ENCODE measurements at places on chromosomes 13 and 19.

DNA sequence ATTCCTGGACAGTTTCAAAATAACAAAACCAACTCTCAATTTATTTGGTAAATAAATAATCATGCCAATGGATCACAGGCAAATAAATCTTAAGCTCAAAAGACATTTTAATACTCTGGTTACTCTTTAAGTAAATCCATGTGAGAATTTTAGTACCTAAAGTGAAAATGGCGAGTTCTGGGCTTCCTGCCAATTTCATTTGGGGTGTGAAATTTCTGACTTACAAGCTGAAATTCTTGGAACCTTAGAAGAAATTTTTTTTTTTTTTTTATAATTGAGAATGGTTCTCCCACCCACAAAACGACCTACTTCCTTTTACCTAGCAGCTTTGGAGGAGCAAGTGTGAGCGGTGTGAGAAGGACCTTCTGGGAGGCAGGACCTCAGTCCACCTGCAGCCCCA is 354.5 kb upstream of the NBEA start:
- DNase-seq = no peak

- DNase-seq = no peak
Observed at GRCh38 chr13:87661471-87661870, 9.7 kb upstream of the SLITRK5 start.

DNA sequence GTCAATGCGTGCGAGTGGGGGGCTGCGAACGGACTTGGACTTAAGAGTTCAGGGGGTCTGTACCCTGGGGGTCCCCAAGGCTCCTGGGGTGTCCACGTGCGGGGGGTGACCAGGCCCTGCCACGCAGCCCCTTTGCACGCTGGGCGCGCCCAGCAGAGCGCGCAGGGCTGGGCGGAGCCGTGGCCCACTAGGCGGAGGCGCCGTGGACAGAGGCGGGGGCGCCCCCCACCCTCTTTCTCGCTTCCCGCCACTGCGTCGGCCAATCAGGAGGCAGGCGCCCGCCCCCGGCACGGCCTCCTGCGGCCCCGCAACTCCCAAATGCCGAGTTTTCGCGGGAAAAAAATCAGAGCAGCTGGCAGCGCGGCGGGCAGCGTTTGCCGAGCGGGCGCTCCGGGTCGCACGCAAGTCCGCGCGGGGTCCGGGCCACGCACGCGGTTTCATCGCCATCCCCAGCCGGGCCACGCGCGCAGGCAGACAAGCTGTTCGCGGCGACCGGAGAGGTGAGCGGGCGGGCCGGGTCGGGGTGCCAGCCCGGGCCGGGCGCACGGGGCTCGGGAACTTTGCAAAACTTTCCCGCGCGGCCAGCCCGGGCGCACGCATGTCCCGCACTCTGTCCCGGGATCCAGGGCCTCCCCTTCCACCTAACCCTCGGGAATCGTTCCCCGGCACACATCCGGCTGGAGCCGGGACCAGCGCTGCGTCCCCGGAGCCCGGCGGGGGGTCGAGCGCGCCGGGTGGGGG is at the start of gene UHRF1:
UHRF1 (plus strand) TSS at position 346 of the 741 bp plus-strand sequence. CDS start 1,385 bp downstream, outside the sequence.
- no peak for DNase-seq

- DNase-seq = no peak
Observed at GRCh38 chr19:15220833-15221232, 11.4 kb downstream of the EPHX3 start.

GRCh38 chr13:109740721-109741120 is 45.7 kb downstream of the IRS2 start:
- no peak for DNase-seq

GRCh38 chr19:7743425-7743841 is 3.9 kb downstream of the CD209 start:
- no peak for DNase-seq

GRCh38 chr13:101989798-101990350 is 412.0 kb downstream of the FGF14 start:
- DNase-seq = no peak

DNA sequence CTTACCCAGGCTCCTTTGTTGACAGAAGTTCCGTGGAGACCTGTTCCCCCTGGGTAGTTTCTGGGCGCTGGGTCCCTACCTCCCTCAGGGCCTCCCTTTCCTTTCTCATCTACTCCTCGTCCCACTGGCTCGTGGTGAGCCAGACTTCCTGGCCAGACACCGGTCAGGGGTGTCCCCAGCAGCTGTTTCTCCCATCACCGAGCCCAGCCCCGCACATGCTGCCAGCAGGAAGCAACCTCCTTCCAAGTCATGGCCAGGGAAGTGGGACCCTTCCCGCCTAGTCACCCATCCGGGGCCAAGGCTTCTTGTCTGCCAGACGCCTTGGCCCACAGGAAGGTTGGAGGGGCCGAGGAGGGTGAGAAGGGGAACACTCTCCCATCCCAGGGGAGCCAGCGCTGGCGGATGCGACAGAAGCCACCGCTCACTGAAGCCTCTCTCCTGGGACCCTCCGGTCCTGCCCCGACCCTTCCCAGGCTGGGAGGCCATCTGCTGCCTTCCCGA is 5.7 kb downstream of the PAK4 start:
- DNase-seq = no peak

- peak; percentile 19 for DNase-seq
Observed at GRCh38 chr13:40613192-40613818, 53.1 kb downstream of the FOXO1 start.

DNA sequence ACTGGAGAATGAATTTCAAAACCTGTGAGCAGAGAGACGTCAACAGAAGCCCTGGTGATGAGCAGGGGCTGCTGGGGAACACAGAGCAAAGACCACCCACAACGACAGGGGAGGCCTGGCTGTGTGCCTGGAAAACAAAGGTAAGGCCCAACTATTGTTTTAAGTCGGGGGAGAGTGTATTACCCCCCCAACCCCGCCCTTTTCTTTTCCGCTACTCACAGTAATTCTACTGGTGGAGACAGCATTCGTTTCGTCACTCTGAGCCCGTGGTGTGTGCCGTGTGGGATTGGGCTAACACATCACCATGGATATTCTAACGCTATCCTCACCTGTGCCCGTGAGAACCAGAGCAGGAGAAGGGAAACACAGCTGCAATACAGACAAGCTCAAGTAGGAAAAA is 18.6 kb upstream of the ADPRHL1 start:
- DNase-seq = no peak

DNA sequence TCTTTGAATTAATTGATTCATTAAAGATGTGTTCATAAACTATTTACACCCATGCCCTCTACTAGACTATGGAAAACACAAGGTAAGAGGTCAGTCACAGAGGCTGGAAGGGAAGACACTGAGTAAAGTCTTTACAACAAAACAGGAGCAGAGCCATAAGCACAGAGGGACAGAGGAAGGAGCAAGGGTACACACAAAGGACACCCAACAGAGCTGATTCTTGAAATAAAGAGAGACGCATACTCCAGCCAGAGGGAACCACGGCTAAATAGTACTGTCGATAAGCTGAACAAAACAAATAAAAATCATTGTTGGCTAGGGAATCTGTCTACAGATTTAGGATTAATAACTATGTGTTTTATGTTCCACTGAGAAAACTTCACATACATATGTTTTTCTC is 289.2 kb downstream of the EFNB2 start:
- no peak for DNase-seq

DNA sequence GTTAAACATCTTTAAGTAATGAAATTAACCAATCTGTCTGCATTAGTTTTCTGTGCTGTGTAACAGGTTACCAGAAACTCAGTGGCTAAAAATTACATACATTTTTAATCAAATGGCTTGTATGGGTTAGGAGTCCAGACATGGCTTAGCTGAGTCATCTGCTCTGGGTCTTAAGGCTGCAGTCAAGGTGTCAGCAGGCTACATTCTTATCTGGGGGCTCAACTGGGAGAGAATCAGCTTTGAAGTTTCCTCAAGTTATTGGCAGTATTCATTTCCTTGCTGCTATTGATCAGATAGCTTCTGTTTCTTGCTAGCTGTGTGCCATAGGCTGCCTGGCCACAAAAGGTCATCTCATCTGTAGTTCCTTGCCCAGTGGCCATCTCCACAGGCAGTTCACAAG is 1163.0 kb downstream of the DIAPH3 start:
- DNase-seq = no peak

DNA sequence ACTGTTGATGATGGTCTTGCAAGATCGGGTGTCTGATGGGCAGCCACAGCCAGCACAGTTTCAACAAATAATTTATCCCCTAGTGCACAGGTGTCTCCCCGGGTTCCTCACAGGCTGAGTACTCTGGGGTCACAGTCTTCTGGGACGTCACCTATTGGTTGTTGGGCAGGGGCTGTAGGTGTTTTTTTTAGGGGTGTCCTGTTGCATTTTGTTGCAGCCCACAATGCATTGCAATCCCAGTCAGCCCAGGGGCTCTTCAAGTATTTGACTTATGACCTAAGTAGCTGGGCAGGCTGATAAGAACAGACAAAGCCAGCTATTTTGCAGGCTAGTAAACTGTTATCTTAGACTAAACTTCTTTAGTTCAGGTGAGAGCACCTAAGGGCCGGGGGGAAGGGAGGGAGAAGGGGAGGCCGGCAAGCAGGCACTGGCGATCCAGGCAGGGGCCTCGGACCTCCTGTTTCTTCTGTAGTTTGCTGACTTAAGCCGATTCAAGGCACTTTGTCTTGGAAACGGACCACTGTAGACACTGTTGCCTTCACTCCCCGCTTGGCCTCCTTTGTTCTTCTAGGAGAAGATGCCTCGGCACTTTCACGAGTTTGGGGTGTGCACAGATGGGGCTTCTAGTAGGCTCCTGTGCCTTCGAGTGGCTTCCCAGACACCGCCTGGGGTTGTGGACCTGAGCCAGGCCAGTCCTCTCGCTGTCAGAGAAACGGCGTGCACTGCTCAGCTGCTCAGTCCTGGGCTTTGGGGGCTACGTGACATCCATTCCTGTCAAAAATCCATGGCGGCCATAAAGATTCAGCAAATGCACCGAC is 33.9 kb upstream of the GRTP1 start:
- DNase-seq = no peak

- DNase-seq = no peak
Observed at GRCh38 chr19:27966390-27966816, 1246.5 kb downstream of the UQCRFS1 start.

DNA sequence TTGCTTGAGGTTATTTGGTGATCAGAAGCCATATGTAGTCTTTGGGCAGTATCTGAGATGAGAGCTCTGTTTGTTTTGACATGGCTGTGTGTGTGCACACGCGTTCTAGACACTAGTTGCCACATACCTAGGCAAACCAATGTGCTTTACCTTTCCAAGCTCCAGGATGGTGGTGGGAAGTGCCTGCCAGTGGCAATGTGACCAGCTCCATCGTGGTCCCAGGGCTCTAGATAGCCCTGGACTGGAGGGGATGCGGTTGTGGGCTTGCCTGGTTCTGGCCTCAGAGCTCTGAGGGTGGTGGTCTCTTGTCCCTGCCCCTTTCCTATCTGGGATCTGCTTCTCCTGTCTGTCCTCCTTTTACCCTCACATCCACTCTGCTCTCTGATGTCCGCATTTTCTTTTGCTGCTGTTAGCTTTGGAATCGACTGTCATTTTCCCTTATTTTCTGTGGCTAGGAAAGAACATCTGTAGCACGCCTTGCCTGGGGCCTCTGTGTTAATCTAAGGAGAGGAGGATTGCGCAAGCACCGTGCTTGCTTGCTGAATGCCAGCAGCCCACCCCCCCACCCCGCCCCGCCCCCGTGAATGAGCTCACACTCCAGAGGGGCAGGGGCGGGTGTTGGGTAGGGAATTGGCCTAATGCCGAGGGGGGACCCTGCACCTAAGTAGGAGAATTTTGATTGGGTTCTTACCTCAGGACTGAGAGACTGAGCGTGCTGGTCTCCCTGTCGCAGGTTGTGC is 89.5 kb downstream of the ARHGEF7 start:
- DNase-seq = no peak

GRCh38 chr13:46858776-46859175 is 38.1 kb downstream of the HTR2A start:
- DNase-seq = no peak

Measured in activated CD8-positive, alpha-beta memory T cell treated with anti-CD3 and anti-CD28 coated beads for 4 hours (primary cell).